ENCODE measurements at places on chromosomes 12 and 14.

GRCh38 chr14:21136024-21136423, 19.8 kb downstream of the OR5AU1 start:
- DNase-seq: no peak

GRCh38 chr12:92745856-92746550, 43.2 kb downstream of the PLEKHG7 start:
- no peak for DNase-seq

DNA sequence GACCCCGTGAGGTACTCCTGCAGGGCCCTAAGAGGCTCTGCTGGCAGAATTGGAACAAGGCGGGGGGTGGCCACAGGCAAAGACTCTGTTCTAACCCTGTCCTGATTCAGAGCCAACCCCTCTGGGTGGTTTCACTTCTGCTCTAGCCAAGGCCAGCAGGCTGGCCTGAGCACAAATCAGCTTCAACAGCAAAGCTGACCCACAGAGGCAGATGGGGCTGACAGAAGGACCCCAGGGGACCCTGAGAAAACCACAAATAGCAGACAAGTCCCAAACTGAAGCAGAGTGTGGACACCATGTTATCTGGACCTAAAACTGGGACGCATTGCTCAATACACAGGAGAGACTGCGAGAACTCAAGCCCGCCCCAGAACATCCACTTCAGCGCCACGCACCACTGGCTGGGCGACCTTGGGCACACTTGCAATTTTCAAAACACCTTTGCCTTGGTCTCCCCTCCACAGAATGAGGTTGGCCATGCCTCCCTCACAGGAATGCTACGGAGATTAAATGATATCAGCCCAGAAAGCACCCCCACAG, 76.4 kb upstream of the DICER1 start:
- DNase-seq: no peak

- DNase-seq: no peak
These were observed 209.7 kb downstream of the SYNE2 start for GRCh38 chr14:64062381-64063115.

DNA sequence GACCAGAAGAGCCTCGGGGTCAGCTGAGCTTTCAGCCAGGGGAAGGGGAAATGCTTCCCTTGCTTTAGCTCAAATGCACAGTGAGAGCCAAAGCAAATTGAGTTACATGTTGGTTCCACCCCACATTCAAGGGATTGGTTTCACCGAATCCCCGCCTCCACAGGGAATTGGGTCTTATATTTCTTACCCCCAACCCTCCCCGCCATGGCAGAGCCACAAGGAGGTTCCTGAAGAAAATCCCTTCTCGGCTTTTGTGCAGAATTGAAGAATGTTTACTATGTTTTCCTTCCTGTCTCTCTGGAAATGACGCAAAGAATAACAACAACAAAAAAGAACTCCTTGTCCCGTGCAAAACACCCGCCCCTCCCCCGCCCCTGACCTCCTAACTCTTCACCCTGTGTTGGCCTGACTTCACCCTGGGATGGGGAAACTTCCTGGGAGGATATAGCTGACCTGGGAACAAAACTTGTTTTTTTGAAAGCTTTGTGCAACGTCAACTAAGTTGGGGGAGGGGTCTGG, 21.9 kb upstream of the CIPC start:
- no peak for DNase-seq

All from stimulated activated CD8-positive, alpha-beta memory T cell treated with anti-CD3 and anti-CD28 coated beads, Interleukin-15, amount 100 ng/mL, for 4 hours (primary cell).